ENCODE measurements at places on chromosomes 4 and X.

DNA sequence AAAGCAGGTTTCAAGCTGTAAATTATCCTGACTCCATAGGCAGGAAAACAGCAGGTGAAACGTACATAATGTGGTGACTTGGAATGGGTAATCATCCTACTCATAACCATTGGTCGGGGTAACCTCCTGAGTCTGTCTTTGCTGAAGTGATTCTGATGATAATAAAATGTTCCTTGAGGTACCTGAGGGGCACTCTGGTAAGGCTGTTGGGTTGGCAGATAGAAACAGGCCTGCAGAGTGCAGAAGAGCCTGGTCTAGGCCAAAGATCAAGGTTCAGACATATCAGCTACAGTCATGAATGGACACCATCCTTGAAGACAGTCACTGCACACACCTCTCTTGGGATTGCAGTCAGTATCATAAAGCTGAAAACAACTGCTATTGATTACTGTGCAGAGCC, 174.7 kb upstream of the RPL34 start:
- no peak for DNase-seq

- DNase-seq, result no peak
Observed at GRCh38 chrX:66015152-66015831, 24.6 kb downstream of the VSIG4 start.

- no peak for DNase-seq
Observed at GRCh38 chrX:5388087-5388486, 840.6 kb downstream of the NLGN4X start.

DNA sequence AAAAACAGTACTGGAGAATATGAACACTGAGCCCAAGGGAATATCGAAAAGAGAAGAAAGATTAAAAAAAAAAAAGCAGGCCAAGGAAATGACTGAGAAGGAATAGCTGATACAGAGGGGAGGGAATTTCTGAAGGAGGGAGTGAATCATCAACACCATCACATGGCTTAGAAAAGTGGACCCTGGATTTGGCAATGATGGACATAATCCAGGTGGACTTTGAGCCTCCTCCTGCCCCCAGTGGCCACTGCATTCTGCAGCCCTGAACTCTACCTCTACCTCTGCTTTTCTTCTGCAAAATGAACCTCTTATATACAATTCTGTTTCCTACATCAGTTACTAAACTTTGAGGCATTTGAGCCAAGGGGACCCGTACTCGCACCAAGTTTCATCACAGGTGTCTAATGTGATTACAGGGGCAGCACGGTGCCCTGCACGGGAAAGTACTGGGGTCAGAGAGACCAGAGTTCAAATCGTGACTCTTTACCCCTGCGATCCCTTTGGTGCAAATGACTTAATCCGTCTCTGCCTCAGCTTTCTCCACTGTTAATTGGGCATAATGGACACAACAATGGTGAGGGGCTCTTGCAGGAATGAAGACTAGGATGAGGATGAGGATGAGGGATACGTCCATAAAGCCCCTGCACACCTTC, 1.1 kb downstream of the OCIAD2 start:
- DNase-seq, result no peak

DNA sequence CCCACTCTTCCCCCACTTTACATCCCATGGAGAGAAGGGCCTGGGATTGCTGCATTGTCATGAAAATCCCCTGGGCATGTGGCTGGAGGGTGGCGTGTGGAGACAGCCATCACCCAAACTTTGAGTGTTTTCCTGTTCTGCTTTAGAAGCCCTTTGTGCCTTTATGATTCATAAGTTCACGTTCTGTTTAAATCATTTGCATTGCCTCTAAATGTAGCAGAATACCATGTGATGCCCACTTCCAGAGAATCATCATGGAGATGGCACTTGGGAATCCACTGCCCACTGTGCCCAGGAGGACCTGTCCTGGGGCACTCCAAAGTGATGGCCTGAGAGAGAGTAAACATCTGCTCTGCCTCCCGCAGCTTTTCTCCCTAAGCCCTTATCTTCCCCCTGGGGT, 52.8 kb downstream of the MED28 start:
- DNase-seq, result no peak

GRCh38 chr4:107478327-107478980, 241.6 kb downstream of the PAPSS1 start:
- no peak for DNase-seq

DNA sequence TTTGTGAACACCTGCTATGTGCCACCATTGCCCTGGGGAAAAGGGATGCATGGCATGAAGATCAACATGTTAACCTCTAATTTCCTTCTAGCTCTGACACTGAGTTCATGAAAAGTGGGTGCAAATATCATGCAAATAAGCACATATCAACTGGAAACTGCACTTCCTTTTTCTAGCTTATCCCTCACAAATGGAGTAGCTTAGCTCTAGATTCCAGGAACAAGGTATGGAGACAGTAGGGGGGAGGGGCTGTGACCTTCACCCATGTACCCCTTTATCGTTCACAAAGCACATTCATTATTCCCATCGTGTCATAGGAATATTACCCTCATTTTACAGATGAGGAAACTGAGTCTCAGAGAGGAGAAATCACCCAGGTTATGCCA, 37.4 kb downstream of the STARD8 start:
- DNase-seq, result no peak

GRCh38 chr4:55468724-55469123, 73.0 kb downstream of the TMEM165 start:
- DNase-seq, result no peak

All from glomerular endothelial cell (primary cell).